ENCODE measurements at places on chromosomes 3 and 15.

DNA sequence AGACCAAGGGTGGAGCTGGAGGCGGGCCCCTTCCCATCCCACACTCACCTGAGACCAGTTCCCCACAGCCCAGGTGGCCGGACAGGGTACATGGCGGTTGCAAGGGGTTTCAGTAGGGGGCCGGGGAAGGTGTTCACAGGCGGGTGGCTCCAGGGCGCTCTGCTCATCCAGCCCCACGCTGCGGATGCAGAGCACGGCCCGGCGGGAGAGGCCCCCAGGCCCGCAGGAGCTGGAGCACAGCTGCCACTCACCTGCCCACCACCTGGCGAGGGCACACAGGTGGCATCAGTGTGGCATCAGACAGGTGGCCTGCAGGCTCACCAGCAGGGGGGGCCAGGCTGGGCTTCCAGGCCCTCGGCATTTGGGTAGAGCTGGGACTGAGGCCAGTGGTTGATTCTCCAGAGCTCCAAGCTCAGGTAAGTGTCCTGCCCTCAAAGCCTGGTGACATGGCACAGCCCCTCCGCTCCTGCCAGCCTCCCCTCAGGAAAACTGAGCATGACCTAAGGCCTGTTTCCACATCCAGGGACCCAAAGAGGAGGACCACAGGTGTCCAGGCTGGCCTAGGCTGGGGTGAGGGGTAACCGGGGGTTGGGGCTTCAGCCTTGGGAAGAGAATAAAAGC, 43.8 kb downstream of the ADAMTS7 start:
- H3K4me1 ChIP-seq, result peaks cover 16% of the 10 kb centered on the region
- no peak overlapping the region for H3K27ac ChIP-seq
- H3K36me3 ChIP-seq, result peaks cover 7% of the 10 kb centered on the region
- H3K4me3 ChIP-seq, result no peak overlapping the region
- DNase-seq, result no peak
- H3K27me3 ChIP-seq, result no peaks in the 10 kb centered on the region

- no peak overlapping the region for H3K4me3 ChIP-seq
- no peak for DNase-seq
- no peaks in the 10 kb centered on the region for H3K36me3 ChIP-seq
- no peaks in the 10 kb centered on the region for H3K4me1 ChIP-seq
- no peaks in the 10 kb centered on the region for H3K27me3 ChIP-seq
- no peak overlapping the region for H3K27ac ChIP-seq
Measured at GRCh38 chr3:161969867-161970266, 473.3 kb downstream of the OTOL1 start.

DNA sequence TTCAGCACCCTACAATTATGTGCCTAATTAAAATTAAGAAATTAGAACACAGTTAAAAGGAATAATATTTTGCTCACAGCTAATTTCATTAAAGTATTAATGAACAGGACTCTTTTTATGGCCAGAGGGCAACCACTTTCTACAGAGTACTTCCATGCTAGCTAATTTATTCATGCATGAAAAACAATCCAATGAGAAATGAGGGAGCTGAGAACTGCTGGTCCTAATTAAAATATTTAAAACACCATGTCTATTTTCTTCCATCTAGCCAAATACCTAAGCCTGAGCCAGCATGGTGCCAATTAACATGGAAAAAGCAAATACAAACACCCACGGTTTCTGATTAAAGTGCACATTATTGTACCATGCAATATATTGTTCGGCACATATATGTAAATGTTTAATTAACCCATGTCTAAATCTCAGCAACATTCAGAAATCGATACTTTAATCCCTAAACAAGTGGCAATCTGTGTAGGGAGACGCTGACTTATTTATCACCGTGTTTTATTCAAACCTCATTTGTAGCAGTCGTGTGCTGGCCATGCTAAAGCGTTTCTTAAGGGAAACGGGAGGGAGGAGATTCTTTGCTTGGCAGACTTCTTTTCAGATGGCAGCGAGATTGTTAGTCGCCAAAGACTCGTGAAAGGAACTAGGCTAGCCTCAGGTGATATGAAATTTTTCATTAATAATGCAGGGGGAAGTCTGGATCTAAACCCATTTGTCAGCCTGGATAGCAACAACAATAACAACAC, 193.5 kb downstream of the ANXA2 start:
- peaks cover 4% of the 10 kb centered on the region for H3K4me1 ChIP-seq
- no peaks in the 10 kb centered on the region for H3K36me3 ChIP-seq
- peaks cover 14% of the 10 kb centered on the region for H3K27me3 ChIP-seq
- no peak overlapping the region for H3K27ac ChIP-seq
- H3K4me3 ChIP-seq, result no peak overlapping the region

- peak overlapping the region; percentile 79 for H3K4me3 ChIP-seq
- H3K27ac ChIP-seq, result no peak overlapping the region
- peaks cover 40% of the 10 kb centered on the region for H3K4me1 ChIP-seq
- no peaks in the 10 kb centered on the region for H3K36me3 ChIP-seq
- DNase-seq, result peak; percentile 37
Measured at GRCh38 chr15:81410318-81410753, 36.3 kb upstream of the TMC3 start.

- DNase-seq, result peak; percentile 30
- peak overlapping the region; percentile 72 for H3K27ac ChIP-seq
- peaks cover 39% of the 10 kb centered on the region for H3K4me1 ChIP-seq
- peaks cover 20% of the 10 kb centered on the region for H3K36me3 ChIP-seq
- H3K27me3 ChIP-seq, result no peaks in the 10 kb centered on the region
Measured at GRCh38 chr3:185733980-185734724, 90.7 kb downstream of the IGF2BP2 start.

DNA sequence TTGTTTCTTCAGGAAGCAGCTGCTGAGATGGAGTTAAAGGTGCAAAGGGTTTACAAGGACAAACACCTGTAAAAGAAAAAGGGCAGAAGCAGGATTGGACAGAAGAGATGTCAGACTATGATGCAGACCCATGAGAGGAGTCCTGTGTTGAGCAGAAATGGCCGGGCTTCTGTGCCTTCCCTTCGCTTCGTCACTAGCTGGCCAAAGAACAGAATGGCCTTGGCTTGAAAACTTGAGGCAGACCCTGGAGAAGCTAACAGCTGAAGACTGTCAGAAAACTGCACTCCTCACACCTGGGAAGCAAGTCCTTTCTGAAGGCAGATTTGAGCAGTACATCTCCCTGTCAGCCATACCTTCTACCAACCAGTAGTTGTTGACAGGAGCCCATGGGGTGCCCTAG, 8.4 kb upstream of the NMNAT3 start:
- peaks cover 6% of the 10 kb centered on the region for H3K36me3 ChIP-seq
- no peak for DNase-seq
- H3K4me1 ChIP-seq, result peaks cover 33% of the 10 kb centered on the region

DNA sequence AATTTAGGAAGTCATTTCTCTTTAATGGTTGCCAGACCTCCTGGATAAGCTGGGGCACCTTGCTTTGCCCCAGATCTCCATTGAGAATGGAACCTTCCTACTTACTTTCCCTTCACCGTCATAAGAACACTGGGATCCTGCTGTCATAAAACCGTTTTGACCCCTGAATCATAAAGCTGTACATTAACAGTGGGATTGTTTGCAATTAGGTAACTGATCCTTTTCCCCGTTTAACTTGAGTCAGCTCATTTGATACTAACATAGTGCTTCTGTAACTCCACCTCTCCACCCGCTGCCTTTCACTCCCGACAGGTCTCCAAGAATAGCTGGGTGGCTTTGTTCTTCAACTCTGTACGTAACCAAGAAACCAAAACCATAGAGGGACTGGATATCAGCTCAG, 308.2 kb upstream of the WNT5A start:
- H3K36me3 ChIP-seq, result peaks cover 11% of the 10 kb centered on the region
- H3K4me3 ChIP-seq, result no peak overlapping the region
- peak overlapping the region; percentile 30 for H3K27ac ChIP-seq
- DNase-seq, result no peak
- peaks cover 2% of the 10 kb centered on the region for H3K27me3 ChIP-seq
- peaks cover 14% of the 10 kb centered on the region for H3K4me1 ChIP-seq

- DNase-seq, result no peak
- no peaks in the 10 kb centered on the region for H3K4me1 ChIP-seq
- H3K27ac ChIP-seq, result peak overlapping the region; percentile 10
- H3K36me3 ChIP-seq, result peaks cover 16% of the 10 kb centered on the region
- H3K27me3 ChIP-seq, result no peaks in the 10 kb centered on the region
- H3K4me3 ChIP-seq, result no peak overlapping the region
Measured at GRCh38 chr15:38486936-38487335, 33.0 kb downstream of the FAM98B start.

GRCh38 chr3:147538034-147538433, 128.9 kb downstream of the ZIC1 start:
- DNase-seq, result no peak
- H3K27ac ChIP-seq, result no peak overlapping the region
- no peaks in the 10 kb centered on the region for H3K4me1 ChIP-seq

DNA sequence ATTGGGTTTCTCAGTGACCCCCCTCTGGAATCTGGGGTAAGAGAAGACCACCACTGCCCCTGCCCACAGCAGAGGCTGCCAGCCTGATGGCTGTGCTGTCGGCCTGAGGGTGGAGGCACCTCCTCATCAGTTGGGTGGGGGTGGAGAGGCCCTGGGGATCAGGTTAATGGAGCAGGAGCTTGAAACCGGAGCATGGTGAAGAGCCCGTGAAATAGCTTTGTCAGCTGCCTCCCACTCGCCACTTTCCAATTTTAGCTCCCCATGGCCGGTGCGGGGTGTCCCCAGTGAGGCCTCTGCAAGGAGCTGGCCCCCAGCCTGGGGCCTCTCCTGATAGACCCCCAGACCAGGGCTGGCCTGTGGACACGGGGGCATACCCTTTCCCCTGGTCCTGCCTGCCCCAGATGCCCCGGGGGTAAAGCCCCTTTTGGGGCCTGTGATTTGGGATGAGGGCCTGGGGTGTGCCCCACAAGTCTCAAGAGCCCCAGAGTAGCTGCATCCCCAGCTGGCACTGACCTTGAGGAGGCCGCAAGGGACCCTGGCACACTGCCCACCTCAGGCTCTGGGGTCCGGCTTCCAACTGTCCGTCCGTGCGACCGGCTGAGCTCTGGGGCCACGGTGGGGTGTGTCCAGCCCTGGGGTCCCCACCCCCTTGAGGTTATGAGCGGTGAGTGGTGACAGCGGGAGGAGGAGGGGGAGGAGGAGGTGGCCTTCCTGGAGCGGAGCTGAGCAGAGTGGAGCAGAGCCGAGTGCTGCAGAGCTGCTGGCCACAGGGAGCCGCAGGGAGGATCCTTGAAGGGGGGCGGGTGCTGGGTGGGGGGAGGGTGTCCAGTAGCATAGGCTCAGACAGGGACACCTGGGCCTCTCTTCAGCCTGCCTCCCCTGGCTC, at the start of gene HHATL:
Gene HHATL (minus strand): TSS at position 733 of the 886 bp plus-strand sequence. CDS start 1,972 bp downstream, outside the sequence.
- no peak for DNase-seq
- no peak within 1 kb of the TSS for H3K4me3 ChIP-seq
- peaks cover 21% of the 10 kb centered on the region for H3K27me3 ChIP-seq
- H3K27ac ChIP-seq, result no peak within 1 kb of the TSS
- peaks cover 6% of the 10 kb centered on the region for H3K4me1 ChIP-seq

GRCh38 chr15:56996093-56996492, 77.6 kb downstream of the TCF12 start:
- peaks cover 66% of the 10 kb centered on the region for H3K36me3 ChIP-seq
- no peak overlapping the region for H3K27ac ChIP-seq
- no peak overlapping the region for H3K4me3 ChIP-seq
- DNase-seq, result no peak
- no peaks in the 10 kb centered on the region for H3K4me1 ChIP-seq

- no peak for DNase-seq
- H3K27ac ChIP-seq, result no peak overlapping the region
- H3K36me3 ChIP-seq, result no peaks in the 10 kb centered on the region
- H3K4me1 ChIP-seq, result no peaks in the 10 kb centered on the region
- H3K4me3 ChIP-seq, result no peak overlapping the region
Measured at GRCh38 chr3:189641776-189642175, 10.6 kb downstream of the TP63 start.

GRCh38 chr15:73941044-73941443, 14.8 kb downstream of the LOXL1 start:
- peaks cover 61% of the 10 kb centered on the region for H3K4me1 ChIP-seq
- H3K27ac ChIP-seq, result no peak overlapping the region
- no peak for DNase-seq
- H3K36me3 ChIP-seq, result peaks cover 5% of the 10 kb centered on the region

DNA sequence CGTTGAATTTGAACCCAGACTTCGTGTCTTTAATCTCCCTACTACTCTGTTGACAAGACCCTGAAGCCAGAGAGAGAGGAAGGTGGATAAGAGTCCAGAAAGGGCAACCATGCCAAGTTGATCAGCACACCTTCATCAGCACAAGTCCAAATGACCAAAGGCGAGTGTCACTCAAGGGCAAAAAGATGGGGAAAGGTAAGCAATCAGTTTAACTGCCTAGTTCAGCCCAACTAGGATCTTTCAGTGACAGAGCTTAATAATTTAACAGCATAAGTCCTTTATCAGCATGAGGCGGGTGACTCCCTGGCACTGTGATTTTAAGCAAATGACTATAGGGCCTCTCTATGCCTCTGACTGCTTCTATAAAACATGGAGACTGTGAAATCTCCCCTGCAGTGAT, 6.2 kb downstream of the SUCLG2 start:
- H3K27ac ChIP-seq, result no peak overlapping the region
- peaks cover 45% of the 10 kb centered on the region for H3K4me1 ChIP-seq
- no peak overlapping the region for H3K4me3 ChIP-seq
- DNase-seq, result no peak
- H3K27me3 ChIP-seq, result no peaks in the 10 kb centered on the region

DNA sequence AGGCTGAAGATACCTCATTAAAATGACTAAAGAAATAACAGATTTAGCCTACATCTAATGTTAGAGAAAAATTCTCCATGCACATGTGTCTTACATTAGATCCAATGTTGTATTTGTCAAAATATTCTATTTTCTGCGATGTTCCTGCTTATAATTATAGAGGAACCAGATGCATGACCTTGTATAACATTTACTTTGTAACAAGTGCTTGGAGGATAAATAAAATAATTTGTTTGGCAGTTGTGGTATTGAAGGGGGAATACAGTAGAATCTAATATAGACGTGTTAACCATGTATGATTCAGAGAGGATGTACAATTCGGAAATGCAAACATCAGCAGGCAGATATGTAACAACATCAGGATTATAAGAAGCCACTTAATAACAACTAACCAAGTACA, 922.2 kb downstream of the TUSC7 start:
- no peaks in the 10 kb centered on the region for H3K36me3 ChIP-seq
- H3K4me1 ChIP-seq, result no peaks in the 10 kb centered on the region
- no peak for DNase-seq
- peaks cover 3% of the 10 kb centered on the region for H3K27me3 ChIP-seq

DNA sequence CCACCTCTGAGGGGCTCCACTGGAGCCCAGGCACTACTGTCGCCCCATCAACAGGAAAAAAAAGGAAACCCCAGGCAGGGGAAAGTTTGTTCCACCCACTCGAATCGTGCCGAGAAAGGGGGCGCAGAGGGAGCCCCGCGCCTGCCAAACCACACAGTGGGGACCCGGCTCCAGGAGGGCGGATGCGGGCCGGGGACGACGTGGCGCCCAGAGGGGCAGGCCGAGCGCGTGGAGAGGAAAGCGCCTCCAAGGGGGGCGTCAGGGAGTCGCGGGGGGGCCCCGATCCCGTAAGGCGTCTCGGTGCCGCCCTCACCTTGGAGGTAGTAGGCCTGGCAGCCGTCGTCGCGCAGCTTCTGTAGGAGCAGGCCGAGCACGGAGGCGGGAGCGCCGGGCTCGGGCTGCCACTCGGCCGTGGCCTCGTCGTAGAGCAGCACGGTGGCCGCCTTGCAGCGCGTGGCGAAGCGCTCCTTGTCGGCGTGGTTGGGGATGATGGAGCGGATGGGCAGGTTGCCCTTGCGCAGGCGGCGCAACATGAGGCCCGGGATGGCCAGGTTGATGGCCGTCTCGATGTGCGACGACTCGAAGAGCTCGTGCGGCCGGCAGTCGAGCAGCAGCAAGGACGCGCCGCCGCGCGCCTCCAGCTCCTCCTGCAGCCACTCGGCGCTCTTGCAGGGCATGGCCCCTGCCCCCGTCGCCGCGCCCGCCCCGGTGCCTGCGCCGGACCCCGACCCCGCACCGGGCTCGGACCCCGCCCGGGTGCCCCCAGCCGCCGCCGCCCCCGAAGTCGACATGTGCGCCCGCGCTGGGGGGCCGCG, 627 bp downstream of the DUSP7 start:
- H3K4me3 ChIP-seq, result peak overlapping the region; percentile 89
- H3K36me3 ChIP-seq, result peaks cover 14% of the 10 kb centered on the region
- no peaks in the 10 kb centered on the region for H3K27me3 ChIP-seq
- H3K4me1 ChIP-seq, result peaks cover 50% of the 10 kb centered on the region
